ENCODE measurements at places on chromosomes 1 and 21. TPM values are rescaled to one million over a fixed set of nuclear protein-coding genes. Genes with fewer than 3 reads are reported as not detected.

DNA sequence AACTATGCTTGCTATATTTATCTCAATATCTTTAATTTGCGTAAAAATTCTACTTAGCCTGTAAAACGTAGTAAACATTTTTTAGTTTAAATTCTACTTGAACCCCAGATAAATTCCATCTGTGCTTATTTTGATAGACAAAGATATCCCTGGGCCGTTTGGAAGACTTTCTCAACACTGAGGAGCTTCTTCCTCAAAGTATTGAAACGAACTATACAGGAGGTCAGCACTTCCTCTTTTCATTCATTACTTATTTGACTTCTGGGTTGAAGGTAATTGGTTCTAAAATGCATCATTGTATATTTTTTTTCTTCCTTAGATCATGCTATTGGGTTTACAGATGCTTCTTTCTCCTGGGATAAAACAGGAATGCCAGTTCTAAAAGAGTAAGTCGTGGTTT, 74.7 kb downstream of the HSPA13 start:
- no peak for DNase-seq

GRCh38 chr21:9008636-9009035, 1512.7 kb upstream of the TPTE start:
- no peak for DNase-seq

- no peak for DNase-seq
These were observed 20.9 kb upstream of the GPR153 start for GRCh38 chr1:6281511-6282402.

DNA sequence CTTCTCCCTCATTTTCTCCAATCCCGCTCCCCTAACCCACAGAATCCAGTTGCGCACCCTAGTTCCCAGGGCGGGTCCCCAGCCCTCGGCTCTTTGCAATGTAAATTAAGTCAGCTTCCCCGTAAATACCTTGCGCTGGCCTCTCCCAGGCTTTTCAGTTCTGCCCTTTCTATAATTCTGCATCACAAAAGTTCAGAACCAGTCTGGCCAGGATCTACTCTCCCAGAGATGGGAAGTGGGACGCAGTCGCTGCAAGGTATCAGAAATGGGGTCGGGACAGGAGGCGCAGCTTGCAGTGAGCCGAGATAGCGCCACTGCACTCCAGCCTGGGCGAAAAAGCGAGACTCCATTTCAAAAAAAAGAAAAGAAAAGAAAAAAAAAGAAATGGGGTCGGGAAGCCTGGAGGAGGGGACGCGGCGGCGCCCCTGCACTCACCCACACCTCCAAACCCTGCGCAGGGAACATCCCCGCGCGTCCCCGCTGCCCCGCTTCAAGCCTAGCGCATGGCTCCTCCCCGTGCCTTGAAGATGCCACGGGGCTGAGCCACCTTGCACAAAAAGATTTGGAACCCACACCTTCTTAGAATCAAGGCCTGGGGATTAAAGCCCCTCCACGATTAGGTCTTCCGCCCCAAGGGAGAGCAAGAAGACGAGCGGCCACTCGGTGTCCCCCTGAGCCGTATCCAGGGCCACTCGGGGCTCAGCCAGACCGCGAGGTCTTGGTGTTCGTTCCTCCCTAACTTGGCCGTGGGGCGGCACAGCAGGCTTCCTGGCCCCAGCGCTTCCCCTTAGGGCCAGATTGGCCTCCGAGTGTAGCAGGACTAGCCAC, 27.2 kb upstream of the ITLN2 start:
- no peak for DNase-seq

FAM167B gene
- total RNA-seq = 0.29 TPM
